ENCODE measurements at places on chromosomes 7 and 10.
A peak's percentile ranks its signal among the peaks of the same experiment; 100 is the strongest.

- H3K36me3 ChIP-seq, result no peaks in the 10 kb centered on the region
- no peaks in the 10 kb centered on the region for H3K4me1 ChIP-seq
- H3K27me3 ChIP-seq, result no peaks in the 10 kb centered on the region
- DNase-seq, result peak; percentile 62
Observed at GRCh38 chr10:132904181-132904813, 38.1 kb downstream of the CFAP46 start.

- H3K4me3 ChIP-seq, result no peak overlapping the region
- no peak overlapping the region for H3K27ac ChIP-seq
- H3K27me3 ChIP-seq, result no peaks in the 10 kb centered on the region
- DNase-seq, result no peak
- H3K4me1 ChIP-seq, result no peaks in the 10 kb centered on the region
Observed at GRCh38 chr7:71860572-71860971, 551.6 kb downstream of the CALN1 start.

DNA sequence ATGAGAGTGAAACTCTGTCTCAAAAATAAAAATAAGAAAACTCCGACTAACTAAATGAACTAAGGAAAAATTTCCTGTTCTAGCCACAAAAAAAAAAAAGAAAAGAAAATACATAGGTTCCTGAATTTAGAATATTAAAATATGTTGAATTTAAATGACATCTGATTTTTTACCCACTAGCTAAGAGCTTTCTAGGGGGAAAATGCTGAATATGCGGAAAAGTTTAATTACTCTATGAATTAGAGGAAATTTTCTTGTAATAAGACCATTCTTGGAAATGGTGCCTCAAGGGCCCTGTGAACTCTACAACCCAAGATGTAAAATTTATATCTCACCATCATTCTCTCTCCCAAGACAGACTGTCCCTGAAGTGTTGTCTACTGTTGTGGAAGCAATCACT, 165.0 kb upstream of the CALN1 start:
- H3K27me3 ChIP-seq, result no peaks in the 10 kb centered on the region
- no peaks in the 10 kb centered on the region for H3K4me1 ChIP-seq

DNA sequence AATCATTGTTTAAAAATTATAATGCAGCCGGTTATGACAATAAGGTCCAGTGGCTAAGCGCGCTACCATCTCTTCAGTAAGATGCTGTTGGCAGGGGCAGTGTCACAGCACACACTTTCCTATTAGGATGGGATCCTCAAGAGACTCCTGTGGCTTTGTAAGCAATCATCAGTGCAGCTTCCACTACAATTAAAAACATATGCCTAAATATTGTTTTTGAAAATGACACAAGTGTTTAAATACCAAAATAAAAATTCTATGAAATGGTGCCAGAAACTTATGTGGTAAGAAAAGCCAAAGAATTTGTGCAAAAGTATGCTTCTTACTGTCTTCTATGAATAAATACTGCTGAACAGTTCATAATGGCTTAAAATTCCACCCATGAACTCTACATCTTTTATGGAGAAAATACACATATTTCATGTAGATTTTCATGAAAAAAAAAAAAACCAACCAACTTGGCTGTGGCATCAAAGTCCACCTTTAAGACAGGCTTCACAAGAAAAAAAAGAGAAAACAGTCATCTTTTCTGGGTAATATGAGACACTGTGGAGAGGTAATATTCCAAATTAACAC, 132.8 kb downstream of the SEMA3C start:
- no peak overlapping the region for H3K27ac ChIP-seq
- no peak for DNase-seq
- no peaks in the 10 kb centered on the region for H3K4me1 ChIP-seq
- no peaks in the 10 kb centered on the region for H3K27me3 ChIP-seq
- no peaks in the 10 kb centered on the region for H3K36me3 ChIP-seq

- no peak overlapping the region for H3K4me3 ChIP-seq
- no peaks in the 10 kb centered on the region for H3K36me3 ChIP-seq
- H3K27ac ChIP-seq, result no peak overlapping the region
- H3K27me3 ChIP-seq, result 0 out of 3 replicates have a peak, but pooled peaks cover 2% of the 10 kb centered on the region
- H3K4me1 ChIP-seq, result no peaks in the 10 kb centered on the region
Observed at GRCh38 chr10:63758080-63758479, 236.9 kb downstream of the REEP3 start.

DNA sequence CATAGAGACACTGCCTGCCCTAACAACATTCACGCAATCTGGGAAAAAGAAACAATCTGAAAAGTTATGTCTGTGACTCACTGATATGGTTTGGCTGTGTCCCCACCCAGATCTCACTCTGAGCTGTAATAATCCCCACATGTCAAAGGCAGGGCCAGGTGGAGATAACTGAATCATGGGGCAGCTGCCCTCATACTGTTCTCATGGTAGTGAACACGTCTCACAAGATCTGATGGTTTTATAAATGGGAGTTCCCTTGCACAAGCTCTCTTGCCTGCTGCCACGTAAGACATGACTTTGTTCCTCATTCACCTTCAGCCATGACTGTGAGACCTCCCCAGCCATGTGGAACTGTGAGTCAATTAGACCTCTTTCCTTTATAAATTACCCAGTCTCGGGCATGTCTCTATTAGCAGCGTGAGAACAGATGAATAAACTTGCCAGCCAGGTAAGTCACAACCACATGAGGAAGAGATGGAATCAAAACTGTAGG, 341.5 kb upstream of the AOAH start:
- H3K4me3 ChIP-seq, result no peak overlapping the region
- H3K36me3 ChIP-seq, result no peaks in the 10 kb centered on the region
- H3K4me1 ChIP-seq, result no peaks in the 10 kb centered on the region
- no peak overlapping the region for H3K27ac ChIP-seq

GRCh38 chr7:90850471-90850870, 254.3 kb downstream of the CDK14 start:
- H3K4me3 ChIP-seq, result no peak overlapping the region
- no peaks in the 10 kb centered on the region for H3K4me1 ChIP-seq
- no peak for DNase-seq
- H3K27ac ChIP-seq, result no peak overlapping the region
- no peaks in the 10 kb centered on the region for H3K27me3 ChIP-seq
- no peaks in the 10 kb centered on the region for H3K36me3 ChIP-seq

DNA sequence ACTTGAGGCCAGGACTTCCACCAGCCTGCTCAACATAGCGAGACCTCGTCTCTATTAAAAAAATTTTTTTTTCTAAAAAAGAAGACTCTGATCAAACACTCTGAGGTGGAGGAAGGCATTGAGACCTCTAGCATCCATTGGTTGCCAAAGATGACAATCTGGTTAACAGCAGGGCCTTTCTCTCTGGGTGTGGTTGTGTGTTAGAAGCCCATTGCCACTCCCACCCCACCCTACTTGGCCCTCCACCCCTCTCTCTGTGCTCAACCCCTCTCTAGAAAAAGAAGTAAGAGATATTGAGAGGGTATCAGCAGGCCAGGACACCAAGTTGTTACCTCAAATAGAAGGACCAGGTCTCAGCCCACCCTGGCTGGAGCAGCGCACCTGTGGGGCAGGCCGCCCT, 57.4 kb upstream of the MXI1 start:
- H3K4me3 ChIP-seq, result no peak overlapping the region
- peaks cover 12% of the 10 kb centered on the region for H3K4me1 ChIP-seq
- peaks cover 4% of the 10 kb centered on the region for H3K27me3 ChIP-seq
- DNase-seq, result no peak
- no peak overlapping the region for H3K27ac ChIP-seq

DNA sequence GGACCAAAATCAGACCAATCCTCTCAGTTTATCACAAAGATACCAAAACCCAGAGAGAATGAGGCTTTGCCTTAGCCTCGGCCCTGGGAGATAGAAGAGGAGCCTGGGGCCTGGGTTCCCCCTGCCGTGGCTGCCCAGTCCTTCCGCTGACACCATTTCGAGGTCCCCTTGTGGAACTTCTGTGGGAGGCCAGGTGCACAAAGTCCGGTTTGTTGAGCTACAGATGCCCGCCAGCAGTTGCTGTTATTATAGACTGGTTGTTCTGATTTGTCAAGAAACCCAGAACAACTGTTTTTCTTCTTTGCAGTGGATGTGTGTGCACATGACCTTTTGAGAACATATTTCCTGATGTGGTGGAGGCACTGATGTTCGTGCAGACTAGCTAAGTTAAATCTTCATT, 47.6 kb downstream of the CUX1 start:
- H3K4me3 ChIP-seq, result no peak overlapping the region
- H3K27me3 ChIP-seq, result no peaks in the 10 kb centered on the region
- DNase-seq, result no peak
- peaks cover 40% of the 10 kb centered on the region for H3K4me1 ChIP-seq

DNA sequence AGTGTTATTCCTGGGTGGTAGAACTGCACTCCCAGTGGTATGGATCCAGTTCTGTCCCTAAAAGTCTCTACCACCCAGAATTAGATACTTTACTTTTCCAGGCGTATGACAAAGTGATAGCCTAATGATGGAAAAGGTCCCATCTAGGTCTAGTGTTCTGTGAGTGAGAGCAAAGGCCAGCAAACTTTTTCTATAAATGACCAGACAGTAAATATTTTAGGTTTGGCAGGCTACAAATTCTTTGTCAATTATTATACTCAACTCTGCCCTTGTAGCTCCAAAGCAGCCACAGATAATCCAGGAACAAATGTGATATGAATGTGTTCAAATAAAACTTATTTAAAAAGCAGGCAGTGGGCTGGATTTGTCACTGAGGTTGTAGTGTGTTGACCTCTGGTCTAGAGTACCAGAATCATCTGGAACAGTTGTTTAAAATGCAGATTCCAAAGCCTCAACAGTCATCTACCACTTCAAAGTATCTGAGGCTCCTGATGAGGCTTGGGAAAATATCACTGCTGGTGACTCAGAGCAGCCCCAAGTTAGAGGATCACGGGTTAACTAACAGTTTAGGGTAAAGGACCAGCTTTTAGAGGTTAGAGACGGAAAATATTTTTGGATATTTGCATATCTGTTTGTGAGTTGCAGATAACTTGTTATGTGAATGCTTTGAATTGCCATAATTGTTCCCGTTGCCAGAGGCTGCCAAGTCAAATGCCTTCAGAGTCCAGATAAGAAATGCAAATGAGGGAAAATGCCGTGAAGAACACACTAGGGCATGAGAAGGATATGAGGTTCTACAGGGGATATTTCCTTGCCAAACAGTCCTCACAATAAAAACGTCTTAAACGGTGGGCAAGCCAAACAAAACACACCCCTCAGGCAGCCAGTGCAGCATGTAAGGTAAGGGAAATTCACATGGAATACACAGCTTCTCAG, 19.4 kb downstream of the NRAP start:
- DNase-seq, result no peak
- H3K27ac ChIP-seq, result no peak overlapping the region
- no peak overlapping the region for H3K4me3 ChIP-seq
- H3K27me3 ChIP-seq, result peaks cover 13% of the 10 kb centered on the region

- no peaks in the 10 kb centered on the region for H3K27me3 ChIP-seq
- DNase-seq, result no peak
- no peaks in the 10 kb centered on the region for H3K36me3 ChIP-seq
- H3K4me1 ChIP-seq, result no peaks in the 10 kb centered on the region
- H3K4me3 ChIP-seq, result no peak overlapping the region
Observed at GRCh38 chr10:108696792-108697477, 1226.4 kb downstream of the XPNPEP1 start.

- H3K27ac ChIP-seq, result no peak overlapping the region
- no peak overlapping the region for H3K4me3 ChIP-seq
- H3K36me3 ChIP-seq, result no peaks in the 10 kb centered on the region
- peaks cover 50% of the 10 kb centered on the region for H3K27me3 ChIP-seq
- DNase-seq, result no peak
Observed at GRCh38 chr7:151601521-151602305, 82.0 kb upstream of the RHEB start.

DNA sequence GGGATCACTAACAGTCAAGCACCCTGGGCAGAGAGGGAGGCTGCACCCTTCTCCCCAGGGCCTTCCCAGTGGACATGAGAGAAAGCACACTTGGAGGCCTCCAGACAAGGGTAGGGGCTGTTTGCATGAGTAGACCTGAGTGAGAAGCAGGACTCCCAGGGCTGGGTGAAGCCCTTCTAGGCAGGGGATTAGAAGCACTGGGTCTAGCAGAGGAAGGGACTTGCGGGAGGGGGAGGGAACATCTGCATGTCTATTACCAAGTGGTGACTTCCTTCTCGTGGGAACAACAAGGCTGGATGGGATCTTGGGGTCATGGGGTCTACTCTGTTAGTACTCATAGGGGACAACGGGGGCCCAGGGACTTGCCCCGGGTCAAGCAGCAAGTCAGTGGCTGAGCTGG, 67.8 kb downstream of the EMX2 start:
- H3K4me3 ChIP-seq, result no peak overlapping the region
- H3K36me3 ChIP-seq, result no peaks in the 10 kb centered on the region
- no peak for DNase-seq
- no peaks in the 10 kb centered on the region for H3K27me3 ChIP-seq
- H3K4me1 ChIP-seq, result no peaks in the 10 kb centered on the region
- no peak overlapping the region for H3K27ac ChIP-seq

DNA sequence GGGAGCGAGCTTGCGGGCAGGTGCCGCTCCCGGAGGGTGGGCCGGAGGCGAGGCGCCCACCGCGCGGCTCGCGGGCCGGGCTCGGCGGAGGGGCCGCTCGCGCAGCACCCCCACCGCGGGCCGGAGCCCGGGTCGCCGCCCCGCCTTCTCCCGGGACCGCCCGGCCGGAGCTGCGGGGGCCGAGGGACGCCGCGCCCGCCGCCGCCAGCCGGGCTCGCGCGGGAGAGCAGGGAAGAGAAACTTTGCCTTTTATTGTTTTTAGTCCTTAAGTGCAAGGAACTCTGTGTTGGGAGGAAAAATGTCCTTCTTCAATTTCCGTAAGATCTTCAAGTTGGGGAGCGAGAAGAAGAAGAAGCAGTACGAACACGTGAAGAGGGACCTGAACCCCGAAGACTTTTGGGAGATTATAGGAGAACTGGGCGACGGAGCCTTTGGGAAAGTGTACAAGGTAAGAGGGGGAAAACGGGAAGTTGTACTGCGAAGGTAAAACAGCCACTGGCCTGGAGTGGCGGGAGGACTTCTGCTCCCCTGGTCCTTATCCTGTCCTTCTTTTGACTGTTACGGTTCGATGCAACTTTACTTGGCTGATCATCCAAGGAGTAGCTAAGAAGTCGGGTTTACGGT, 620 bp downstream of the SLK start:
- H3K4me1 ChIP-seq, result peaks cover 5% of the 10 kb centered on the region
- H3K36me3 ChIP-seq, result 0 out of 3 replicates have a peak, but pooled peaks cover 2% of the 10 kb centered on the region
- peak overlapping the region; percentile 90 for H3K4me3 ChIP-seq
- peak overlapping the region; percentile 98 for H3K27ac ChIP-seq

- H3K36me3 ChIP-seq, result no peaks in the 10 kb centered on the region
- no peaks in the 10 kb centered on the region for H3K4me1 ChIP-seq
Observed at GRCh38 chr10:49644035-49644646, 30.3 kb downstream of the CHAT start.

GRCh38 chr10:77247031-77247990, 390.3 kb downstream of the KCNMA1 start:
- no peaks in the 10 kb centered on the region for H3K27me3 ChIP-seq
- H3K36me3 ChIP-seq, result no peaks in the 10 kb centered on the region
- no peaks in the 10 kb centered on the region for H3K4me1 ChIP-seq
- no peak for DNase-seq

DNA sequence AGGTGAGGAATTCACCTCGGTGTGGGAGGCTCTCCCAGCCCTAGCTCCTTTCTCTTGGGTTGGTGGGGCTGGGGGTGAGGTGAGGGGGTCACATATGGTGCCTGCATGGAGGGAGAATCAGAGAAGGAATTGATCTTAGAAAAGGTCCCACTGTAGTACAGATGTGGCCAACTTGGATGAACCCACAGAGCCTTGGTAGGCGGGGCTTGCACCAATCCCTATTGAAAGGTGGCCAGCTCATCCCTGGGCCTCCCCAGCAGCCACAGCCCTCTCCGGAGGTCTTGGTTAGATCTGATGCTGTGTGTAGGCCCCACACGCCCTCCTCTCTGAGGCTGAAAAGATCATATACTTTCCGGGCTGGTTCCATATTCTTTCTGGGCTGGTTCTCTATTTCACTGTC, 19.0 kb downstream of the HKDC1 start:
- no peak for DNase-seq
- no peaks in the 10 kb centered on the region for H3K27me3 ChIP-seq
- H3K4me3 ChIP-seq, result no peak overlapping the region
